ENCODE measurements at places on chromosomes 2 and 18. TPM values are rescaled to one million over a fixed set of nuclear protein-coding genes. Genes with fewer than 3 reads are reported as not detected.

Gene HRH4
- total RNA-seq = not detected

Gene GPR55
- total RNA-seq = not detected

Gene MERTK
- 10.3 TPM for total RNA-seq

Gene CYRIA
- 19.4 TPM for total RNA-seq

Gene ATP6V1B1
- total RNA-seq = not detected

Gene ABCB11
- total RNA-seq = 0.18 TPM

Gene KCNG2
- total RNA-seq = not detected

Gene ARL5A
- 49.2 TPM for total RNA-seq
